ENCODE measurements at places on chromosomes 7 and 10.
A peak's percentile ranks its signal among the peaks of the same experiment; 100 is the strongest.

- no peak for DNase-seq
Observed at GRCh38 chr10:51029172-51029641, 45.1 kb upstream of the PRKG1 start.

GRCh38 chr10:63563623-63564022 is 42.4 kb downstream of the REEP3 start:
- DNase-seq = no peak

GRCh38 chr10:14032406-14032998 is 298.2 kb downstream of the FRMD4A start:
- no peak for DNase-seq

DNA sequence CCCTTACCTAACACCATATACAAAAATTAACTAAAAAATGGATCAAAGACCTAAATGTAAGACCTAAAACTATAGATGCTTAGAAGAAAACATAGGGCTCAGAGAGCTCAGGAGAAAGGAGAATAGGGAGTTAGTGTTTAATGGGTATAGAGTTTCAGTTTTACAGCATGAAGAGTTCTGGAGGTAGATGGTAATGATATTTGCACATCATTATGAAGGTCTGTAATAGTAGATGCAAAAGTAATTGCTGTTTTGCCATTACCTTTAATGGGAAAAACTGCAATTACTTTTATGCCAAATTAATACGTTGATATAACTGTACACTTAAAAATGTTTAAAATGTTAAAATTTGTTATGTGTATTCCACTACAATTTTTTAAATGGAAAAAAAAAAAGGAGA is 39.2 kb upstream of the NANOS1 start:
- no peak for DNase-seq

GRCh38 chr7:46230990-46231305 is 309.9 kb upstream of the IGFBP3 start:
- DNase-seq = no peak

DNA sequence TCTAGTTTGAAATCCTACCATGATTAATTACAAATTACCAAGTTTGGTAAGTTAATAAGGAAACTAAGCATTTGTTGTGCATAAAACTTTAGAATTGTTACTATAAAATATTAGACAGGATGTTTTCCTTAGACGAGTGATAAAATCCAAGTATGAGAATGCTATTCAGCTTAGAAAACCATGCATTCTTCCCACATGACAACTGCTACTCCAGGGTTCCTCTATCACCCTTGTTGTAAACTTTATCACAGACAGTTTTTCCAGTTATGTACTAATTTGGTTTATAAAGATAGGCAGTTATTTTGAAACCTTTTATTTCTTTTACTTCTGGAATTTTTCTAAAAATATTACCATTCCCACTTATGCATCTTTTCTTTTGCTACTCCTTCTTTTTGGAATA is 52.0 kb downstream of the SIRT1 start:
- DNase-seq = no peak

GRCh38 chr10:58859526-58859925 is 316.9 kb upstream of the PHYHIPL start:
- no peak for DNase-seq

- DNase-seq = peak; percentile 19
Observed at GRCh38 chr7:98165827-98166667, 45.2 kb upstream of the BHLHA15 start.

DNA sequence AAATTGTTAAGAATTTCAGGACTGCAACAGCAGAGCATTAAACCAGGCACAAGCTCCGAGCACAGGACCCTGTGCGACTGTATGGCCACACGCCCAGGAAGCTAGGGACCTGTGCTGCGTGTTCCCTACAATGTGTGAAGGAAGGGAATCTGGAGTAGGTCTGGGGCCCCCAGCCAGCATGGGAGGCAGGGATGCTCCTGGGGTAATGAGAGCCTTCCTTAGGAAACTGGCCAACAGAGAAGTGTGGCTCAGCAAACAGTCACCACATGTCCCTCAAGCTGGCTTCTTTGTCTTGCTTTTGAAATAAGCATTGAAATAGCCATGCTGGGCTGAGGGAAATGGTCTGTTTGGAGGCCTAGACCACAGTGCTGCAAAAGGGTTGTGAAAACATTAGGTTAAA is 8.2 kb downstream of the BLNK start:
- DNase-seq = no peak

- no peak for DNase-seq
Observed at GRCh38 chr10:78744491-78745090, 324.2 kb upstream of the ZMIZ1 start.

GRCh38 chr10:126111516-126111915 is 215.2 kb downstream of the FANK1 start:
- no peak for DNase-seq

- DNase-seq = no peak
Observed at GRCh38 chr10:124997306-124997705, 55.4 kb downstream of the ZRANB1 start.

DNA sequence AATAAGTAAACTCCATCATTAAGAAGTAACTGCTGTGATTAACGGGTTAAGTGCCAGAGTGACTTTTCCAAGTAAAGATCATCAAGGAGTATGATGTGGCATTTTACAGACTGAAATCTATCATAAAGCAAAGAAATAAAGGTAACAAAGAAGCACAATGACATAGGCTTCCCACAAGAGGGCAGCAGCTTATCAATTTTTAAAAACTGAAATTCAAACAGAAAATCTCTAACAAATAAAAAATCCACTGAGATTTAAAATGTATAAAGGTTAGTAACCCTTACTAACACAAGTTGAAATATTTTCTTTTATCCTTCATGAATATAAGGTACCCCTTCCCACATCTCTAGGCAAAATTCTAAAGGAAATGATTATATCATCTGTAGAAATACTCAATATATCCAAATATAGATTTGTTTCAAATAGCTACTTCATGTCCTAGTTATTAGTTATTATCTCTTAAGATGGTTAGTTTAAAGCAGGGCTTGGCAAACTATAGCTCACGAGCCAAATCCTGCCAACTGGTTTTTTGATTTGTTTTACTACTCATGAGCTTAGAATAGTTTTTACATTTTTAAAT is 29.2 kb downstream of the FAM3C start:
- DNase-seq = no peak

- no peak for DNase-seq
Observed at GRCh38 chr10:74163319-74164068, 12.5 kb downstream of the ADK start.

DNA sequence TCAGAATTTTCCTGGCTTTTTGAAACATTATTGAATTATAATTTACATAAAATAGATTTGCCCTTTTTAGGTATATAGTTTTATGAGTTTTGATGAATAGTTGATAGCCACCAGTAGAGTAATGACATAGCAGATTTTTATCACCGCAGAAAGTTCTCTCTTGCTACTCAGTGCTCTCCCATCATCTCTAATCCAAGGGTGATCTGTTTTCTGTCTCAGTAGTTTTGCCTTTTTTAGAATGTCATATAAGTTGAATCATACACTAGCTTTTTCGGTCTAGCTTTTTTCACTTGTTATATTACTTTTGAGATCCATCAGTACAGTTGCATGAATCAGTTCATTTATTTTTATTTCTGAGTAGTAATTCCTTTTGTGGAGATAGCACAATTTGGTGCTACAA is 17.9 kb downstream of the RSBN1L start:
- DNase-seq = no peak

DNA sequence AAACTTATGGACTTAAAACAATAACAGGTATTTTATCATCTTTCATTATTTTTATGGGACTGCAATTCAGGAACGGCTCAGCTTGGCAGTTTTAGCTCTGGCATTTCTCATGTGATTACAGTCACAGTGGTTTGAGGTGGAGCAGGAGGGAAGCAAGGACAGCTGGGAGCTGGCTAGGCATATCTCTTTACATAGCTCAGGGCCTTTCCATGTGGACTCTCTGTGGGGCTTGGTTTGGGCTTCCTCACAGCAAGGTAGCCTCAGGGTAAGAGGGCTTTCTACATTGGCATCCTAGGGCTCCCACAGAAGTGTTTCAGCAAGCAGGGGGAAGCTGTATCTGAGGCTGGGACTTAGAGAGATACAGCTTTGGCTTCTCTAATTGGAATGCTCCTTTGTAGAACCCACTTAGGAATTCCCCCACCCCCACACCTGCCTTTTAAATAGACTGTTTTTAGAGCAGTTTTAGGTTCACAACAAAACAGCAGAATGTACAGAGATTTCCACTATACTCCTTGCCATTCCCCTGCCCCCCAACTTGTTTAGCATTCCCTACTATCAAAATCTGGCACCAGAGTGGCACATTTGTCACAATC is 26.6 kb upstream of the SDHAF3 start:
- DNase-seq = no peak

DNA sequence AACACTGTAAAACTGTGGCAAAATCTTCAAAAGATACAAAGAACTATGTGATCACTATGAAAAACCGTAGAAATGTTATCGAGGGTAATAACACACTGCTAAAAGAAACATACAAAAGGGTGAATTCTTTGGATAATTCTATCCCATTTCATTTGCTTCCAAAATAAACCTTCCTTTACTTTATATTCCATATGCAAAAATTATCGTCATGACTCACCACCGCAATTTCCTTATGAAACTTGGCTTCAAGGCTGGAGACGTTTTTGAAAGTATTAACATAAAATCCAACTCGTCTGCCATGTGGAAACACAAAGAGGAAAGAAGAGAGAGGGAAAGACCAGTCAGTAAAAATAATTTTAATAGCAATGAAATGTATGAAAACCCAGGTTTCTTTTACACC is 165.2 kb downstream of the AMPH start:
- no peak for DNase-seq

- DNase-seq = no peak
Observed at GRCh38 chr7:22346383-22347107, 10.4 kb downstream of the RAPGEF5 start.

DNA sequence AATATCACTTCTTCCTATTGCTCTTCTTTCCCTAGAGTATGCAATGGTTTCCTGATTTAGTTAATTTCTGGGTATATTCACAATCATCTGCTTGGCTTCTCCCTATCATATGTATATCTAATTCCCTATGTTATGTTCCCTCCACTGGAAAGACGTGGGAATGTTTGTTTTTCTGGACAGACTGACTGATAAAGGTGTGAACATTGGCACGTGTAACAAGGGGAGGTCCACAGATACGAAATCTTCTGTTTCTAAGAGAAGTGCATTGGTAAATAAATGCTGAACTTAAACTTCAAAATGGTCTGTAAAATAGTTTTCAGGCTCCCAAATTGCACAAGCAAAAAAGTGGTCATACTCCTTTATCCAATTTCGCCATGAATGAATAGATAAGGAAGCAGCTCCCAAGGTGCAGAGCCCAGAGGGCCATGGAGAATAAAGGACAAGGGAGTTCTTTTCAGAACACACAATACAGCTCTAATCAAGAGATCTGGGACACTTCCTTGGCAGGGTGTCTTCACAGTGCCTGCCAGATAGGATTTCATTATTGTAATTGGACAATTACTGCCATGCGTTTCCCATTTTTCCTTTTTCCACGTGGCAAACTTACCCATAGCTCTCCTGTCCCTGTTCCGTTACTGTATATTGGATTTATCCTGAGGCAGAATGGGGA is 141.9 kb downstream of the RNF133 start:
- DNase-seq = no peak

DNA sequence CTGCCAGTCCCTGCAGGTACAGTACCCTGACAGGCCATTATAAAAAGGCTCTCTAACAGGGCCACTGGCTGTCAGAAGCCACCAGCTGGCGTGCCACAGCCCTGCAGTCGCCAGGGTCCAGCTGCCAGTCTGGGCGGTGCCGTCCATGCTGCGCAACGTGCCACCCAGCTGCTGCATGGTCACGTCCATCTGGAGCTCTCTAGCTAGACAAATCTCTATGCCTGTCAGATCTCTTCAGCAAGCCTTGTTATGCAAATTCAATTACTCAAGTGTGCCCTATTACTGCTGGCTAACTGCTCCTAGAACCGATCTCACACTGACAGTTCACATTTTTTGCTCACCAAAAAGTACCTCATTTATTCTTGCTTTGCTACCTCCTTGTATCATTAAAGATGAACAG is 75.9 kb downstream of the HIBADH start:
- DNase-seq = no peak

GRCh38 chr10:89540420-89540949 is 5.1 kb upstream of the SLC16A12 start:
- DNase-seq = no peak

GRCh38 chr10:124075231-124075955 is 18.0 kb downstream of the CHST15 start:
- DNase-seq = no peak

DNA sequence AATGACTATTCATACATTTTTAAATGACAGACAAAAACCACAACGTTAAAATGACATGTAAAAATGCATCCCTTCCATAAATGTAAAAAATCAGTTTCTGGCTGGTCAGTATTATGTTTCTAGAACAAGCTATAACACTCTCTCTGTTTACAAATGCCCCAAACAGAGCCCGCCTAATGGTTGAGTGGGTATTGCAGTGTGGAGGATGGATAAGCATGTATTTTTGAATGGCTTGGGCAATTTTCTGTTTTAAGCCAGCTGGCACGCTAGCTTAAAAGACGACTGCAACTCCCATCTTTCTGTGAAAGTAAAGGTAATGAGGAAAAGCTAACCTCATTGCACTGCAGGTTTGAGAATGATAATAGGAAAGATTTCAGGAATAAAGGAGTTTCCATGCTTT is 430.7 kb downstream of the PARD3 start:
- DNase-seq = no peak

GRCh38 chr10:113563306-113564088 is 10.6 kb downstream of the HABP2 start:
- DNase-seq = peak; percentile 24

DNA sequence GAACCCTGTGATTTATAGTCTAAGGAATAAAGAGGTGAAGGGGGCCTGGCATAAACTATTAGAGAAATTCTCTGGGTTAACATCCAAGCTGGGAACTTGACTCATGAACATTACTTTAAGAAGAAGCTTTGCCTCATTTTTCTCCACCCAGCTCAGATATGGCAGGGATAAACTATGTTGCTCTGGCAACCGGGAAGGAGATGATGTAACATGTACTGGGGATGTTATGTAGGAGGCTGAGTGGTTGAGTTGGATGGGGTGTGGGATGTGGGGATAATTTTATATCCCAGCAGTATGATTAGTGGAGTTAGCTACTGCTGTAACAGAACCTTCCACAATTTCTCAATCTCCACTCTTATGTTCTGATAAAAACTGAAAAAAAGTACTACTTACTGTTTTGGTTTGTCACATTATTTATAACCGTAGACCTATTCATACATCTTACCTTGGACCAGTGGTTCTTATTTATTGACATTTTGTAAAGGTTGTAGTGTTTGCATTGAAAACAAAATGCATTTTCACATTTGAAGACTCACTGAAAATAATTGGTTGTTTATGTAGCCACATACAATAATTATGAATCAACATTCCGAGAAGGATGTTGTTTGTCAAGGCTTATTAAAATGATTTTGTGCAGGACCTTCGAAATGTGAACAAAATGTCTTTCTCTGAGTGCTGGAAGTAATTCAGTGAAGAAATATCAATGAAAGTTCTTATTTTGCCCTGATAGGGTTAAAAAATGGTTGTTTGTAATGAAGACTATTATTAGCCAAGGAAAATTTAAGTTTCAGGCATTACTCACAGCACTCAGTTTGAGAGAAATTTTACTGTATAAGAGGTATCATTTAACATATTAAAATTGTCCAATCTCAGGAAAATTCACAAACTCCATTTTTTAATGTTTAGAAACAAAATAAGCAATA is 1.3 kb downstream of the OR2F2 start:
- no peak for DNase-seq

Measured in stimulated activated CD8-positive, alpha-beta memory T cell treated with anti-CD3 and anti-CD28 coated beads, Interleukin-4, amount 100 ng/mL, for 4 hours (primary cell).